Fibroblast of skin of left biceps (primary cell): ENCODE measurements at places on chromosomes 11 and 22.
A peak's percentile ranks its signal among the peaks of the same experiment; 100 is the strongest.

- DNase-seq, result no peak
Measured at GRCh38 chr22:37739611-37740049, 42.8 kb downstream of the TRIOBP start.

- DNase-seq, result no peak
Measured at GRCh38 chr11:8723711-8724110, 41.1 kb downstream of the RPL27A start.

- DNase-seq, result no peak
Measured at GRCh38 chr11:16881074-16881709, 133.0 kb downstream of the PLEKHA7 start.

DNA sequence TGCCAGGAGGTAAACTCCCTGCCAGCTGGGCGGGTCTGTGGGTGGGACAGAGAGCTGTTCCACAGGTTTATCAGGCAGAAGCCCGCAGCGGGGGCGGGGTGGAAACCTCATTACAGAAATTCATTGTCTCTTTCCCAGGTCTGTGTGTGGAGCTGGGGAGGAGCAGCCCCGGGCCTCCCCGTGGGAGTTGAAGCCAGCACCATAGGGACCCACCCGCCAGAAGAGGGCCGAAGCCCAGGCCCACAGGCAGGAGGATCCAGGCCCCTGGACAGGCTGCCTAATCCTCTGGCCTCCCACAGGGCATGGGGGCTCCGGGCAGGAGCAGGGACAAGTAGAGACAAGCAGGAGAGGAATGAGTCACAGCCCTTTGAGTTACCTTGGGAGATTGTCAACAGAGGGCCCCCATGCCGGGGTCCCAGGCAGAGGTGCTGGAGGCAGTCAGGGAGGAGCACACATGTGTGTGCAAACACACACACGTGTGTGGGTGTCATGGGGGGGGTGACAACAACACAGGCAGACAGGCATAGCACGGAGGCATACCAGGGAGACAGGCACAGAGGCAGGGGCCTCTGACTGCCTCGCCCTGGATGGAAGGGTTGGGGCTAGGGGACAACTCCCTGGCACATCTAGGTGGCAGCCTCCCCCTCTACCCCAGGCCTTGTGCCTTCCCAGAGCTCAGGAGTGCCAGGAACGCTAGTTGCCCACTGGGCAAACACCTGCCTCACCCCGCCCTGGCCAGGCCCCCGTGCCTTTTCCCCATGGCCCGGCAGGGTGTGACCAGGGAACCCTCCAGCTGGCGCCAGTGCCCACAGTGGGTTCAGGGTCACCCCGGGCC is 1.4 kb downstream of the CDC42BPG start:
- no peak for DNase-seq

- no peak for DNase-seq
Measured at GRCh38 chr22:35131525-35132000, 65.6 kb downstream of the ISX start.

- DNase-seq, result no peak
Measured at GRCh38 chr11:107785401-107785800, 73.2 kb downstream of the SLC35F2 start.

- DNase-seq, result no peak
Measured at GRCh38 chr11:12497431-12497830, 120.1 kb downstream of the PARVA start.

GRCh38 chr11:33211580-33211979 is 45.6 kb upstream of the HIPK3 start:
- no peak for DNase-seq

DNA sequence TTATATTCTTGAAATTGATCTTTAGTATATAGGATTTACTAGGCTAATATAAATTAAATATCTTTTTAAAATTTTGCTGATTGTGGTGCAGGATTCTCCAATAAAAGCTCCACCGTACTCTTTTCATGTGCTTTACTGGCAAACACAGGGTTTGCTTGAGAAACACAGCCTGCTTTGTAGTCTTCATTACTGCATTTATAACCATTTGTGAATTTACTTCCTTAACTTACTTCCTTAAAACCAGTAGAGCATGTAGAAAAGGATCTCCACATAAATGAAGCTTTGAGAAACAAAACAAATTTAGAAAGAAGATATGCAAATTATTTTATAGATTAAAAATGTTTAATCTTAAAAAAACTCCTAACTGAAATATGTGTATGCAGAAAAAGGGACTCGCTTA is 28.8 kb downstream of the SWAP70 start:
- DNase-seq, result no peak

DNA sequence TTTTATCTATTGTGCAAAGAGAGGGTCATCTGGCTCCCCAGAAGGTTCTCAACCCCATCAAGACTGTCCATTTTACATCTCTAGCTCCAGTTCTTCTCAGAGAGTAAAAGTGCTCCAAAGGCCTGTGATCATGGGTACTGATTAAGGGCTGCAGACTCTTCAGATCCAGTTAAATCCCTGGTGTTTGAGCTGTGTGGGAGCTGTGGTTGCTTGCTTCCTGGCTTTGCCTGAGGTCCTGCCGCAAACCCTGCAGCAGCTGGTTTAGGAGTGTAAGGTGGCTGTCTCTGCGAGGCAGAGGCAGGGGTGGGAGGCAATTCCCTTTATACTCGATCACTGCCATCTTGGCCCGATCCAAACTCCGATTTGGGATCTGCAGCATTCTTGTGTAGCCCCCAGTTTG is 1.2 kb downstream of the MRPL17 start:
- no peak for DNase-seq

DNA sequence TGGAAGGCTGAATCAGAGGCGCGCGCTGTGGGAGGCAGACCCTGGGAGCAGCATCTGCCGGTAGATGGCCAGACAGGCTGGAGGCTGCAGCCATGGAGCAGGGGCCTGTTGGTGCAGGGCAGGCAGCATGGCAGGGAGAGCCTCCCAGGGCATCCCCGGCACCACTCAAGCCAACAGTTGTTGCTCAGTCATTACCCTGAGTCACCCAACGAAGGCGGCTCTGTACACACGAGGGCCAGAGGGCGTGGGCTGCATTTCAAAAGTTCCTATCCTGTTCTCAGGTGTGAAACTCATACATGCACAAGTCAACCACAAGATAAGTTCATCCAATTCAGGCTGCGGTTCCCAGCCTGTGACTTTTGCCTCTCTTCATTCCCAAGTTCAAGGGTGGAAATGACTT is 2.6 kb downstream of the ANO1 start:
- DNase-seq, result no peak

DNA sequence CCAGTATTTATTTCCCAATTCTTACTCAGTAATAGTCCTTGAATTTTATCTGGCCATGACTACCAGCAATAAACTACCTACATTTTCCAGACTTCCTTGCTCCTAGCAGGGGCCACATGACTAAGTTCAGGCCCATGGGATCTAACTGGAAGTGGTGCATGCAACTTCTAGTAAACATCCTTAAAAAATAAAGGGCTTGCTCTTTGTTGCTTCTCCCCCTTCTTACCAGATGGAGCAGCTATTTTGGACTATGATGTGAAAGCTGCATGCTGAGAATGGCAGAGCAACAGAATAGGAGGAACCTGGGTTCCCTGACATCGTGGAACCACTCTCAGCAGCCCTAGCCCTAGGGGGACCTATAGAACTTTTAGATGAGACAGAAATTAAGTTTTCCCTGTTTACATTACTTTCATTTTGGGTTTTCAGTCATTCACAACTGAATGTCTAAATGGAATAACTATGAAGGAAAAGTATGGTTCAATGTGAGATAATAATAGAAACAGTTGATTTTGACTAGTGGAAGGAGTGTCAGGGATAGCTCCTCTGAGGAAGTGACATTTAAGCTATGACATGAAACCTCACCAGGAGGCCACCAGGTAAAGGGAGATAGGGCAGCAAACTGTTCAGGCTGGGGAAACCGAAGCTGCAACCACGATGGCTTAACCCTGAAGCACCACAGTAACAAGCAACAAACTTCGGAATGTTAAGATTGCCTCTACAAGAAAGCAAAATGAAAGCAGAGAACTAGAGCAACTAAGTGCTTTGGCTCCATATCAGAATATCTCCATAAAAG is 48.9 kb downstream of the PHF21A start:
- DNase-seq, result no peak

DNA sequence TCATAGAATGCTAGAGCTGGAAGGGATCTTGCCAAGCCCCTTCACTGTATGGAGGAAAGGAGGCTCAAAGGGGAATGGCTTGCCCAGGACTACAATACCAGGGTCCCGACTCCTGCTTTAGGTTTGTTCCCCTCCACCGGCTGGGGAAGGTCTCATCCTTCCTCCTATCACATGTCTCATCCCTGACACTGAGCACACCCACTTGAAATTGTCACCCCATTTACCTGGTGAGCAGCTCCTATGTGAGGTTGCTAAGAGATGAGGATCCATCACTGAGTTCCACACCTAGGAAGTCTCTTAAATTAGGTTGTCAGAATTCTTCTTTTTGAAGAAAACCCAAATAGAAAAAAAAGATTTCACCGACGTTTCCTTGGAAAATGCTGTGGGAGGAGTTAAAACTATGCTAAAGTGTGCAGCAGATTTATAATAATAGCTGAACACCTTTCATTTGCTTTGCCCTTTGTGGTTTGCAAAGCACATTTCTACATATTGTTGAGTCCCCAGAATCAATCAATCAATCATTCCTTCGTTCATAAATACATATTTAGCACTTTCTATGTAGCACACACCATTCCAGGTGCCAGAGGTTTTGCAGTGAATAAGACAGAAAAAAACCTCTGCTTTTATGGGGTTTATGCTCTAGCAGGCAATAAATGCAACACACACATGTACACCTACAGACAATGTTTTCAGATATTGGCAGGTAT is 91.7 kb downstream of the TENM4 start:
- no peak for DNase-seq

DNA sequence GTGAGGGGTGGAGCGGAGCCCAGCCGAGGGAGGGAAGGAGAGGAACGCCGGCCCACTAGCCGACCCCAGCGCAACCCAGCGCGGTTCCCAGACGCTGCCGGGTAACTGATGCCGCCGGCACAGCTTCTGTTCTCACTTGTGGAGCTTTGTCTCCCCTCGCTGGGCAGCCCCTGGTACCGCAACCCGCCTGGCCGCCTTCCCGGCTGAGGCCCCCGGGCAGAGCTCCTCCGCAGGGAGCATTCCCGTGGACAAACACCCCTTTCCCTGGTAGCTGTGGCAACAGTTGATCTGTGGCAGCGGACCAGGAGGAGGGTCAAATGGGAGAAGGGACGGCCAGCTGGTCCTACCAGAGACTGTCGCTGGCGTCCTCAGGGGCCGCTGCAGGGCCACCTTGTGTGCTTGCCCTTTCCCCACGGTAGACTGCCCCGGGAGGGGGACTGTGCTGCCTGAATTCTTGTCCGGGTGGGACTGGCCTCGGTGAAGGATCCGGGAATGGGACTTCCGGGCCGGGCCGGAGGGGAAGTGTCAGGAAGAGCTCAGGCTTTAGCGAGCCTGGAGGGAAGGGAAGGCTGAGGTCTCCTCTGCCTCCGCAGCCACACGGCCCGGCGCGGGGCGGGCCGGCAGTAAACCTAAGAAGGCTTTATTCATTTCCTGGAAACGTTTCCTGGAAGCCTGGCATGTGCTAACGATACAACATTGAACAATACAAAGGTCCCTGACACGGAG is 468.0 kb downstream of the OPCML start:
- DNase-seq, result peak; percentile 61

DNA sequence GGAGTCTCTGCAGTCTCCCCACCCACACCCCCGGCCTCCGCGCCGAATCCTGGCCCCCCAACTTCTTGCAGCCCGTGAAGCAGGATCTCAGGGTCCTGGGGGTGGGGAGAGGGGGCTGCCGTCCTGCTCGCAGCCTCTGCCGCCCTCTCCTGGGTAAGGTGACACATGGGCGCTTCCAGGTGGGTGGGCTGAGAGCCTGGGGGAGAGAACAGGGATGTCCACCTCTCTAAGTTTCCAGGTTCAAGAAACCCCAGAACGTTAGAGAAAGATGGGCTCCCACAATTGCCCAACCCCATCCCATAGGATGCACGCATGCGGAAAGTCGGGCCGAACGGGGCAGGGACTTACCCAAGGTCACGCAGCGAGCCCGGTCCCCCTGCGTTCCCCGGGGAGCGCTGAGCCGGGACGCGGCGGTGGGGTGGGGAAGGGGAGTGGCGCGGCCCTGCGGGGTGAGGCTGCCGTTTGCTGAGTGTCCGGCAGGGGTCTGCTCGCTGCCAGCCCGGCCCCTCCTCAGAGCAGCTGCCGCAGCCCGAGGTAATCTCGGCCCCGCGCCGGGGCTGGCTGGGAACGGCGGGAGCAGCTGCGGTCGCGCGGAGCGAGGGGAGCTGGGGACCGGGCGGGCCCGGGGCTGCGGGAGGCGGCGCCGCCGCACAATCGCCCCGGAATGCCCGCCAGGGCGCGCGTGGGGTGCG is 705 bp upstream of the CAPN1 start:
- DNase-seq, result no peak

DNA sequence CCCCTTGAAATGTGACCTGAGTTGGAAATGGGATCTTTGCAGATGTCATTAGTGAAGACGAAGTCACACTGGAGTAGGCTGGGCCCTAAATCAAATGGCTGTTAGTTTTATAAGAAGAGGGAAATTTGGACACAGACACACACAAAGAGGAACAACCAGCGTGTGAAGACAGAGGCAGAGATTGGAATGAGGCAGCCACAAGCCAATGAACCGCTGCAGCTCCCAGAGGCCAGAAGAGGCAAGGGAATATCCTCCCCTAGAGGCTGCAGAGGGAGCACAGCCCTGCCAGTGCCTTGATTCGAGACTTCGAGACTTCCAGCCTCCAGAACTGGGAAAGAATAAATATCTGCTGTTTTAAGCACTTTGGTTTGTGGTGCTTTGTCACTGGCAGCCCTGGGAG is 484.5 kb downstream of the MN1 start:
- DNase-seq, result no peak

- no peak for DNase-seq
Measured at GRCh38 chr11:109132539-109132938, 289.5 kb upstream of the C11orf87 start.

GRCh38 chr11:65389294-65389980 is 3.0 kb downstream of the FRMD8 start:
- DNase-seq, result no peak

DNA sequence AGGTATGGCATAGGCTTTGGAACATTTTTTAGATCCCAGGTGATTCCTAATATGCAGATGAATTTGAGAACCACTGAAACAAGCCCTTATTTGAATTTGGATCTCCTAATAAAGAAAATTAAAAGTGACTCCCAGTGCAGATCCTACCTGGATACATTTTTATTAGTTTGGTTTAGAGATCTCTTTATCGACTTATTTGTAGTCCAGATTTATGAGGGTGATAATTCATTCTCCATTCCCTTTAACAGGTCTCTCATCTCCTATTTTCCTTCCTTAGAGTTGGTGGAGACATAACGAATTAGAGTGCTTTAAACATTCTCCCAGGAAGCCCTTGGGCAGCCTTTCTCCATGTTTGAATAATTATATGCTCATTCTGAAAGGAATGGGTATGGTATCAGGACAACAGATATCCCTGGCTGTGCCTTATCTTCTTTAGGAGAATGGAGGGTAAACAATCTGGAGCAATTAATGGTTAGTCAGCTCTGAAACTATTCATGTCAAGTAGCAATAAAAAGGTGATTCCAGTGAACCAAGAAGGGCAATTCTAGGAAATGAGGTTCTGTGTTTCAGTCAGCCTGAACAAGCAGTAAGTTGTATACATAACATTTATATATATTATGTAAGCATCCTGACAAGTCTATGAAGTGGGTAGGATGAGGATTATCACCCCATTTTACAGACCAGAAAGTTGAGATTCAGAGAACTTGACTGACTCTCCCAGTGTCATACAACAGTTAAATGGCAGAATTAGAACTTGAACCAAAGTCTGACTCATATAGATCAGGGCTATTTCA is 53.9 kb upstream of the RCE1 start:
- DNase-seq, result no peak

GRCh38 chr22:40415531-40416266 is 45.3 kb downstream of the SGSM3 start:
- DNase-seq, result no peak
